ENCODE measurements at places on chromosomes 7 and 10.

DNA sequence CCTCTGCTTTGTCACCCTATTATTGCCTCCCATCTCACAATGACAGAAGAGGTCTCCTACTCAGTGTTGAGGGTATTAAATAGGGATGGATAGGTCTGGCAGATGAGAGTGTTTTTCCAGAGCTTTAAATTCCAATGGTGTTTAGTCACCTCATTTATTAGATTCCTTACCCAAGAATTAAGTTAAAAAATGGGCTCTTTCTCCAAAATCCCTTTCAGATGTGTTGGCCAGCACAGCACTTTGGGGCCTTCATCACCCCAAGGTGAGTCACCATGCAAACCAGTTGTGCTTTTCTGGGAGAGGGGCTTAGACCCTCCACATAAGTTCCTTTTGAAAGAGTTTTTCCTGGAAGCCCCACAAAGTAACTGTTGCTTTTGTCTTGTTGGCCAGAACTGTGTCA lies 78.4 kb downstream of the CYP26A1 start:
- no peak for DNase-seq

- no peak for DNase-seq
Observed at GRCh38 chr10:118209215-118209614, 132.9 kb downstream of the FAM204A start.

GRCh38 chr7:85220023-85220422 lies 33.2 kb upstream of the SEMA3D start:
- DNase-seq, result no peak

DNA sequence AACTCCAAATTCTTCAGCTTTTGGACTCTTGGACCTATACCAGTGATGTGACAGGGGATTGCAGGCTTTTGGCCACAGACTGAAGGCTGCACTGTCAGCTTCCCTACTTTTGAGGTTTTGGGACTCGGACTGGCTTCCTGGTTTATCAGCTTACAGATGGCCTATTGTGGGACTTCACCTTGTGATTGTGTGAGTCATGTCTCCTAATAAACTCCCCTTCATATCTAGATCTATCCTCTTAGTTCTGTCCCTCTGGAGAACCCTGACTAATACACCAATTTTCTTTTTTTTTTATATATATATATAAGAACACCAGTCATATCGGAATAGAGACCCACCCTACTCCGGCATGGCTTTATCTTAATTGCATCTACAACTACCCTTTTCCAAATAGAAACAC lies 166.8 kb downstream of the ETV1 start:
- DNase-seq, result no peak

GRCh38 chr10:31709476-31709875 lies 219.2 kb downstream of the ARHGAP12 start:
- no peak for DNase-seq

DNA sequence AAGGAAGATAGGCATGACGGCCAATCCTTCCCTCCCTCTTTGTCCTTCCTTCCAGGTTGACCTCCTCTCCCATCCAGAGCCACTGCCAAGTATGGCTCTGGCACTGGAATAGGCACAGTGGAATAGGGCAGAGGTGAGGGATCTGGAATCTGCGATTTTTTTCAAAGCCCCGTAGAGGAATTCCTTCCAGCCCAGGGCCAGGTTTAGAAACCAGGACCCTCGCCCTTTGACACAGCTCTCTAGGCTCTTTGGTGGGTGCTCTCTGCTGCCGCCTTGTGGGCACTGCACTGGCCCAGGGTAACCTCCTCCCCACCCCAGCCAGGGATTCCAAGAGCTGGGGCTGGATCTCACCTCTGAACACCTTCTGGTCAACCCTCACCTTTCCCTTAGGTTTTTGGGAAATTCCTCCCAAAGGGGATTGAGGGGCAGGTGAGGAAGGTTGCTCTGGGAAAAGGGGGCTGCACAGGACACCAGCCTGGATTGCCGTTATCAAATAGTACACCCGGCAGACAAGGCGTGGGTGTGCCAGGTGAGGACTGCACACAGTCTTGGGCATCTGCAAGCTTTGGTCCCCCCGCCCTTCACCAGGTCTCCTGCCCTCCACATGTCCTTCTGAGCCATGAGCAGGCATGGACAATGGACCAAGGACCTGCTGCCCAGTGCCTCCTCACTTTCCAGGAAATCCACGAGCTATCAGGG lies 22.8 kb downstream of the C10orf105 start:
- peak; percentile 76 for DNase-seq

DNA sequence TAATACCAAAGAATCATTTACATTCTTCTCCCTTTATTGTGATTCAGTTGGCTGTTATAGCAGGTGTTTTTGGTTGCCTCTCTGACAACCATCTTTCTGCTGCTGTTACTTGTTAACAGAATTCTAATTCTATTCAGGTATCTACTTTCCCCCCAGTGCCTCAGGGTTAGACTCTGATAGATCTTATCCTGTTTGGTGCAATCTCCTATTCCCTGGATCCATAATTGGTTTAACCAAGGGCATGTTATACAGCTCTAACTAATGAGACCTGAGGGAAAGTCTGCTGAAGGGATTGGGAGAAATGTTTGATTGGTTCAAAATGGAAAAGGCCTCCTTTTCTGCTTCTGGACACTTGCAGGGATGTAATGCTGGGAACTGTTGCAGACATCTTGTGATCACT lies 161.5 kb downstream of the GPR158 start:
- DNase-seq, result no peak

- DNase-seq, result peak; percentile 53
Observed at GRCh38 chr10:133127291-133128125, 32.5 kb upstream of the KNDC1 start.

GRCh38 chr7:141263508-141263907 lies 189.6 kb downstream of the TMEM178B start:
- peak; percentile 12 for DNase-seq

DNA sequence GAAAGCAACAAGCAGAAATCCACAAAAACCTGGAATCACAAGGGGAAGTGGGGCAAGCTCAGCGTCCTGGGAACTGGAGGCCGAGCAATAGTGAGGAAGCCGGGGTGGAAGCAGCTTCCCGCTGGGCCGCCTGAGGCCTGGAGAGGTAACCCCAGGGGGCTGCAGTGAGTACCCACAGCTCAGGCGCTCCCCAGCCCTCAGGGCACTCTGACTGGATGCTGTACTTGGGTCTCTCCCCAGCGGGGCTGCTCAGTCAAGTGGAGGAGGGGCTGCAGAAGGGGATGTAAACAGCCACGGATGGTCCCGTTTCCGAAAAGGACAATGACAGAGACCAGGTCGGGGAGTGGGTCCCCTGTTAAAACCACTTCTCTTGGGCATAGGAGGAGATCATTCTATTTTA lies 50.3 kb downstream of the SLIT1 start:
- DNase-seq, result no peak

GRCh38 chr10:6738112-6738768 lies 158.2 kb upstream of the PRKCQ start:
- DNase-seq, result peak; percentile 18

DNA sequence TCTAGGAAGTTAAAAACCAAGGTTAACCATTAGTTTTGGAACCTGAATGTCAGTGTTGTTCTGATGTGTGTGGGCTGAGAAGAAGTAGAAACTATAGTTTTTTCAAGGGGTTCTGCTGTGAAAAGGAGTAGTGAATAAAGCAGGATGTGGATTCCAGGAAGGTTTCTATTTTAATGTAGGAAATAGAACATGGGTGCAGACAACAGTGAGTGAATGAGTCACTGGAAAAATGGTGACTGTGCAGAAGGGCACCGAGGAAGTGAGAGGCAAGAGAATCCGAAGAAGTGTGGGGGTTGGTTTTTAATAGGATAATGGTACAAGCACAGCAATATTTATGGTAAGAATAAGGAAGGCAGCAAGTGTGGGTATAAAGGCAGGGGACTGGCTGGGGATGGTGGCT lies 120.4 kb downstream of the ARHGAP21 start:
- DNase-seq, result peak; percentile 49

- DNase-seq, result no peak
Observed at GRCh38 chr7:16734148-16734726, 19.3 kb upstream of the TSPAN13 start.

GRCh38 chr10:97207131-97207530 lies 21.4 kb upstream of the SLIT1 start:
- DNase-seq, result no peak

DNA sequence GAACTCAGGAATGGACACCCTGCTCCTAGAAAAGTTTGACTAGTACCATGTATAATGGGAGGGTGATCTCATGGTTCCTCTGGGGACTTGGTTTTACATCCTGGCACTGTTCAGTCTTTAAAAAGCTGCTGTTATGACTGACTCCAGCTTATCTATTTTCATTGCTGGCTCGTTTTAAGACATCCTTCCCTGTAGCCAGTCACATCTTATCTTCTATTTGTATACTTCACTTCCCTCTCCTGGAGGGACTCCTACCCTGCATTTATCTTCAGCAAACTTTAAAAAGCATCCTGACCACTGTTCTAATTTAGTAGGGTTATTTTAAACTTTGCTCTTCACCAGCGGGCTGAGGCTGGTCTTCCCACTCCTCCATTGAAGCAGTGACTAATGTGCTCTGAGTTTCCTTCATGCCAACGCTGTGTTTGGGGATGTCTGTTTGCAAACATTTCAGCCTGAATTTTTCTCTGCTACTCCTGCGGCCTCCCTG lies 72.9 kb upstream of the ARMC3 start:
- DNase-seq, result no peak

GRCh38 chr7:32564542-32564941 lies 69.3 kb downstream of the AVL9 start:
- no peak for DNase-seq

DNA sequence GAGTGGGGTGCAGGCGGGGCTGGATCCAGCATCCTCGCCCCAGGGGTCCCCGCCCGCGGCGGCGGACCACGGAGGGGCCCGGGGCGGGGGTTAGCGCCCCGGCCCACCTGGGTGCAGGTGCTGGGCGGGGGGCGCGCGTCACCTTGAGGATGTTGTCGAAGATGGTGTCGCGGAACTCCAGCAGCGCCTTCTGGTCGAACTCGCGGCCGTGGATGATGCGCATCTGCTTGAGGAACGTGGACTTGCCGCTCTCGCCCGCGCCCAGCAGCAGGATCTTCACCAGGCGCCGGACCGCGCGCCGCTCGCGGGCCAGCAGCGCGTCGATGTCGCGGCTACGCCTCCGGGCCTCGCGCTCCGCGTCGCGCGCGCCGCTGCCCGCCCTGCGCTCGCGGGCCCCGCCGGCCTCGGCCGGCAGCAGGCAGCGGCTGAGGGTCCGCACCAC lies 376 bp downstream of the GNA12 start:
- DNase-seq, result peak; percentile 51

- no peak for DNase-seq
Observed at GRCh38 chr10:61987537-61987936, 86.0 kb downstream of the ARID5B start.

DNA sequence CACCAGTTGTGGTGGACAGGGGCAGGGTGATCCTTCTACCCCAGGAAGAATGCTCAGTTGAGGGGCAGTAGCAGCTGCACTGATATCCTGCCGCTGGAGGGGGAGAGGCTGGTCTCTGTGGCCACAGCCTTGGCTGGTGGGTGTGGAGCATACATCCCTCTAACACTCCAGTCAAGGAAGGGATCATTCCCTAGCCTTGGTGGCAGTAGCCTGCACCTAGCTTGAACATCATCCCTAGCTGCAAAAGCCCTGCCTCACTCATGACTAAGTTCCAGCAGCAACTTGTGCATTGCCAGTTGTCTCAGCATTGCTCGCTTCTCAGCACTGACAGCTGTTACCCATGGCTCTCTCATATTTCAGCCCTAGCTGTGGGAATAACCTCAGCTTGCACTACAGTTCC lies 688.9 kb upstream of the POT1 start:
- no peak for DNase-seq

- DNase-seq, result no peak
Observed at GRCh38 chr10:12042409-12042796, 206 bp downstream of the UPF2 start.

DNA sequence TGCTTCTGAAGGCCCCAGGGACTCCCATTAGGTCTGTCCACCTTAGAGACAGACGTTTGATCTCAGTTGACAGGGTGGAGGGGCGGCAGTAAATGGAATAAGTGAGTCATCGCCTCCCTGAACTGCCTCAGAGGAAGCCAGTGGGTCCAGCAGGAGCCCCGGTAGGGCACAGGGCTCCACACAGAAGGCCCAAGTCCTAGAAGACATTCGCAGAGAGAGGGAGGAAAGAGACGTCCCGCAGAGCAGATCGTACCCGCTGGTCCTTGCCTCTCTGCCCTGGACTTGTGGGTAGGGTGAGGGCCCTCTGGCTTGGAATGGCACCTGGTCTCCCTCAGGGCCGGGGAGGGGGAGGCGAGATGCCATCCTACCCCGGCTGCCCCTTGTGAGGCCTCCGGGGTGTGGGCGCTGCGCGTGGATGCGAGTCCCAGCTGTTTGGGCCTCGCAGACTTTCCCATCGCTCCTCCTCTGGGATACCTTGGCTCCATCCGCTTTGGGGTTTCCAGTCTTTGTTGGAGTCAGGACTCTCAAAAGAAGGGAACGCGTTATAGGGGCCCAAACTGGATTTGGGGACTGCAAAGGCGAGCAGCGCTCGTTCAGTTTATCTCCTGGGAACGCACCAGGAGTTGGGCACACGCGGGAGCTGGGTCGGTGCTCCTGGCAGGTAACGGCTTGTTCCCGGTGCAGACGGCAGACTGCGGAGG lies 5.1 kb downstream of the TLX1 start:
- peak; percentile 16 for DNase-seq

- no peak for DNase-seq
Observed at GRCh38 chr7:92665926-92666325, 75.7 kb upstream of the FAM133B start.

DNA sequence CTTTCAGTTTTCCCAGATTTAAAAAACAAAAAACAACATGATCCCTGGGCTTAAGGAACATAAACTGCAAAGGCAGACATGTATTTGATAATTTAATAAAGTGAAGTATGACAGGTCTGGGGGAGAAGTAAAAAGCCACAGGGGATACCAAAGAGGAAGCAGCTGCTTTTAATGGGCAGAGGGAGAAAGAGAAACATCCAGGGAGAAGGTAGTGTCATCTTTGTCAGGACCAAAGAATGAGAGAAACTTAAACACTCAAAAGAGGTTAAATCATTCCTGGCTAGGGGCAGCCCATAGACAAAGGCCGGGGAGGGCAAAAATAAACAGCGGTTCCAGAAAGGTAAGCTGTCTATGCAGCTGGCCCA lies 94.5 kb downstream of the GRB10 start:
- DNase-seq, result no peak

DNA sequence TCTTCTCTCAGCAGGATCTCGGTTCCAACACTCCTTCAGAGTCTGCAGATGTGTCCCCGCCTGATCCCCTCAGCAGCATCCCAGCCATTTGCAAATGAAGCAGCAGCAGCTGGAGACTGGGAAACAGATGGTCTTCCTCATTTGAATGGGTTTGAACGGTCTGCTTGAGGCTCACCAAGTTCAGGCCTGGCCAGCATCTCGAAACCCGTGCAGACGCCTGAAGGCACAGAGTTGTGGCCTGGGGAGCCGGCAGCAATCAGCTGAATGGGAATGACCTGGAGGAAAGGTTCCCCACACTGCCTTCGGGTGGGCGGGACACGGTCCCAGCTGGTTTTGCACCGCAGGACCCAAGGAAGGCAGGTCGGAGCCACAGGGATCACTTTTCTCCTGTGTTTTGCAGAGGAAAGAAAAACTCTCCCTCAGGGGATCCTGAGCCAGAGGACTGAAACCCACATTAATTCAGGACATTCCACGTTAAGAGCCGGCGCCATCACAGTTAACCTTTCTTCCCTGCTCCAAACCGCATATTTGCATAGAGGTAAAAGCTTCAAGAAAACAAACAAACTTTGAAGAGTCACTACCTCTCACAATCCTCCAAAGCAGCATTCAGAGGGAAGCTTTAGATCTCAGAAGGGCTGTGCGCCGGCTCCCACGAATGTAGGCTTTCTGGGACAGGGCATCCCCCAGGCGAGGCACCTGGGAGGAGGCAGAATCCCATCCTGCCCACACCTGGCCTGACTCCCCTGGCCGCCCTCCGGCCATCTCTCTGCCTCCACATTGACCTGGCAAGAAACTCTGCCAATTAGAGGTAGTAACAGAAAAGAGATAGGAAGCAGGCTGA lies 17.7 kb downstream of the FGFR2 start:
- no peak for DNase-seq

- no peak for DNase-seq
Observed at GRCh38 chr10:82738592-82738991, 863.6 kb downstream of the NRG3 start.

Data from activated naive CD4-positive, alpha-beta T cell treated with anti-CD3 and anti-CD28 coated beads for 36 hours (primary cell).